Midbrain (tissue), 1 donor: ENCODE measurements at places on chromosomes 13 and 19.

- DNase-seq: no peak
Measured at GRCh38 chr19:12034620-12035019, 859 bp downstream of the ZNF433 start.

DNA sequence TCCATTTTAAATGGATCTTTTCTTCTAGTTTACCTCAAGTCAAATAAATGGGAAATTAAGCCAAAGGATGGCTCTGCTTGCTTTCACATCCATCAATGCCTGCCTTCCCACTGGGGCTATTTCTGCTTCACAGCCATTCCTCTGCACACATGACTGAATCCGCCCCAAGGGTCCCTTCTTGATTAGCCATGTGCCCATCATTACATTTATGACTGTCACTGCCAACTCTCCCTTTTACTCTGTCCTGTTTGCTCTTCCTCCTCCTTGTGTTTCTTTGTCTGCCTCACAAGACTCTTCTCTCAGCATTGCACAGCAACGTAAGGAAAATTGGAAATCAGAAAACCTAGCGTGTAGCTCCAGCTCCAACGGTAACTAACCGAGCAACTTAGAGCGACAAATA, 410.2 kb downstream of the TBC1D4 start:
- DNase-seq: no peak

DNA sequence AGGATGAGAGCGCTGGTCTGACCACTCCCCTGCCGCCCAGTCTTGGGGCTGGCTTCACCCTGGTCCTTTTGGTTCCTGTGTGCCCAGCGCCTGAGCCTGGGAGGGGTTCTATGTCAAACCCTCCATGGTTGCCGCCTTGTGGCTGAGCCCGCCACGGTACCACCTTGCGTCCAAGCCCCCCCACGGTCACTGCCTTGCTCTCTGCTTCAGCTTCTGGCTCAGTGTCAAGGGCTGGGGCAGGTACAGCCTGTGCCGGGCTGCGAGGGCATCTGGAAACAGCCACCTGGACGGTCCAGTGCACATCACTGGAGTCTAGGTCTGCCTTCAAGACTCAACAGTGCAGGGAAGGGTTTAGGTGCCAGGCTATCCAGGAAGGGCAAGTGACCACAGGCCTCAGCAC, 14.3 kb upstream of the GALP start:
- no peak for DNase-seq

DNA sequence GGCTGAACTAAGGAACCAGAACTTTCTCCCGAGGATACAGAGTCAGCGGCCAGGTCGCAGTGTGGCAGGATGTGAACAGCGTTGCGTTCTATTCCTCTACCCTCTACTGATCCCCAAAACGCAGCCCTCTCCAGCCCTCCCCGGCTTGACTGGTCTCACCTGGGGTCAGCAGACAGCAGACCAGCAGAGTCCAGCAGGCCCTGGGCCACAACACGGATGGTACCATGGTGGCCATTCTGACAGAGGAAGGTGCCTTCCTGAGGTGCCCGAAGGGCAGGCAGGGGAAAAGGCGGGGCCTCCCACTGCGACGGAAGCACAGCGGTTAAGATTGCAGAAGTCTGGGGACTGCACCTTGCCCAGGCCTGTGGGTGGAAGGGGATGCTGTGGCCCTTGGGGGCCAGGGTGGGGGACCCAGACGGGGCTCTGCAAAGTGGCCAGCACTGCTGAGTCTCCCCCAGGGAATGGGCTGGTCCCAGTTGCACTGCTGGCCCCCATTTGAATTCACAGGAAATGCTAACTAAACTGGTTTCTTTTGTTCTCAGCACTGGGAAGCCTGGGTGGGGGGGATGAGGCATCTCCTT, at the start of gene ICAM3:
Gene ICAM3 (minus strand): TSS at position 245 of the 581 bp plus-strand sequence. CDS start 10 bp downstream, at position 235.
- no peak for DNase-seq

DNA sequence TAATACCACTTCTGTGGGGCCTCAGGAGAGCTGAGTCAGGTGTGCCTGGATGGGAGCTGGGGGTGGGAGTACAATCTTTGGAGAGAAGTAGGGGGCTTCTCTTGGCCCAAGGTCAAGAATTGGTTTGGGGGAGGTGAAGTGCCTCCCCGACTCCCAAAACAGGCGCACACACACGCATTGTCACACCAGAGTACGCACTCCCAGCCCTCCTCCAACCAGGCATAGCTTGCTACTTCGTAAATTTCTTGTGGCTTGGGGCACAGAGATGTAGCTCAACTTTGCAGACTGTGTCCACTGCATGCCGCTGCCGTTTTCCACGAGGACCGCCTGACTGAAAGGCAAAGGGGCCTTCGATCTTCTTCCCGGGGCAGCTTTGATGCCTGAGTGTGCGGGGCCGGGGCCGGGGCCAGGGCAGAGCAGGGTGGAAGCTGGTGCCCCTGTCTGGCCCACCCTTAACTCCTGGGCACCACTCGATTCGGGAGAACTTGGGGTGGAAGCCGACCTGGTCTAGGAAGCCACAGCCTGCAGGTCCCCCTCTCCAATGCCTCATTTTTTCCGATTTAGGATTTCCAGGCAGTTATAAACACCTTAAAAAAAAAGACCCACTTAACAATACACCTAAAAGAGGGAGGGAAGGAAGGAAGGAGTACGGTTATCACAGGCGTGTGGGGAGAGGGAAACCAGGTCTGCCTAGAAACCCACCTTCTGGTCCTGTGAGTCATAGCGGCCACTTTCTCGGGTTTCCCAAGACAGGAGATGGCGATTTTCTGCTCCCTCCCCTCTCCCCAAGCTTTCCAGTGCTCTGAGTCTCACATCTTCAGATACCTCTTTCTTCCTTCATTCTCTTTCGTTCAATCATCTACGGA, 5.8 kb upstream of the TSHZ3 start:
- no peak for DNase-seq

GRCh38 chr19:2715470-2716274, 5.5 kb downstream of the DIRAS1 start:
- DNase-seq: no peak

GRCh38 chr13:109361562-109362289, 424.7 kb downstream of the IRS2 start:
- peak; percentile 20 for DNase-seq

- no peak for DNase-seq
Measured at GRCh38 chr13:102763741-102764140, 9.8 kb downstream of the TEX30 start.

DNA sequence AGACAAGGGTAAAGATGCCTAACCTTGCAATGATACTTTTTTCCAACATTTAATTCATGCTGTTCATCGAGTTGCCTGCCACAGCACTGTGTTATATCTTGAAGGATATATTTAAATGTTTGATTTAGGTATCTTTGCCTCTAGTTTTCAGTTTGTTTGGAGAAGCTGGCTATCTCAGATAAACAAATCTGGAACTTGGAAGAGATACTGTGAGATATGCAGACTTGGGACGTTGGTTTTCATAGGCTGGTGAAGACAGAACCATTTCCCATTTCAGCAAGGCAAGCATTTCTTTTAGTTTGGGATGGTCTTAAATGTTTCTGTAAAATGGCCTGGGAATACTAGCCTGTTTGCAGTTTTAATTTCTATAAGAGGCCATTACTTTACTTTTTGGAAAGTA, 3.3 kb downstream of the RNASEH2B start:
- DNase-seq: no peak

DNA sequence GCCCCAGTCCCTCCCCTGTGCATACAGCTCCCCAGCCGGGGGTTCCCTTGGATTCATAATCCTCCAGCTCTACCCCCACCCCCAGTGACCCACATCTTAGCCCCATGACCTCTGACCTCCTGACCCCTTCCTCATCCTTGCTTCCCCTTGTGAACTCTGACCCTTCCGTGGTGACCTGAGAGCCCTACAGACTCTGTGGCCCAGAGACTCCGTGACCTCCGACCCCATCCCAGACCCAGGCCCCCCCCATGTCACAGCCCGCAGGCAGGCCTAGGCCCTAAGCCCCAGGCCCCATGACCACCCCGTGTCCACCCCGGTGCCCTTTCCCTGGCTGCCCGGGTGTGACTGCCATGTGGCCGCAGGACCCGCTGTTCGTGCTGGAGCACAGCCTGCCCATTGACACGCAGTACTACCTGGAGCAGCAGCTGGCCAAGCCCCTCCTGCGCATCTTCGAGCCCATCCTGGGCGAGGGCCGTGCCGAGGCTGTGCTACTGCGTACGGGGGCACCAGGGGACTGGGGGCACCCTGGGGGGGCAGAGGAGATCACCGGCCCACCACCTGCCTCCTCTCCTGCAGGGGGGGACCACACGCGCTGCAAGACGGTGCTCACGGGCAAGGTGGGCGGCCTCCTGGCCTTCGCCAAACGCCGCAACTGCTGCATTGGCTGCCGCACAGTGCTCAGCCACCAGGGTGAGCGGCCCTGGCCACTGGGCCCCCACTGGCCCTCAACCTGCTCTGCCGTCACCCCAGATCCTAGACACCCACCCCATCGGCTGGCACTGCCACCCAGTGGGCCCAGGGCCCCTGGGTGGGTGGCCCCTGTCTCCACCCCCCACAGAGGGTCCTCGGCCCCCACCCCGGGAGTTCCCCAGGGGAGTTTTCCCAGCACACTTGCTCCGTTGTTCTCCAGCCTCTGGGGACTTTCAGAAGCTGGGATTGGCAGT, 2.4 kb upstream of the SPIB start:
- DNase-seq: no peak
